ENCODE measurements at places on chromosomes 4 and X.

GRCh38 chrX:128699716-128700285, 647.6 kb upstream of the ACTRT1 start:
- DNase-seq, result no peak

- DNase-seq, result no peak
Measured at GRCh38 chr4:82388405-82388804, 14.6 kb upstream of the HNRNPD start.

- DNase-seq, result no peak
Measured at GRCh38 chrX:114071412-114071811, 512.5 kb upstream of the HTR2C start.

DNA sequence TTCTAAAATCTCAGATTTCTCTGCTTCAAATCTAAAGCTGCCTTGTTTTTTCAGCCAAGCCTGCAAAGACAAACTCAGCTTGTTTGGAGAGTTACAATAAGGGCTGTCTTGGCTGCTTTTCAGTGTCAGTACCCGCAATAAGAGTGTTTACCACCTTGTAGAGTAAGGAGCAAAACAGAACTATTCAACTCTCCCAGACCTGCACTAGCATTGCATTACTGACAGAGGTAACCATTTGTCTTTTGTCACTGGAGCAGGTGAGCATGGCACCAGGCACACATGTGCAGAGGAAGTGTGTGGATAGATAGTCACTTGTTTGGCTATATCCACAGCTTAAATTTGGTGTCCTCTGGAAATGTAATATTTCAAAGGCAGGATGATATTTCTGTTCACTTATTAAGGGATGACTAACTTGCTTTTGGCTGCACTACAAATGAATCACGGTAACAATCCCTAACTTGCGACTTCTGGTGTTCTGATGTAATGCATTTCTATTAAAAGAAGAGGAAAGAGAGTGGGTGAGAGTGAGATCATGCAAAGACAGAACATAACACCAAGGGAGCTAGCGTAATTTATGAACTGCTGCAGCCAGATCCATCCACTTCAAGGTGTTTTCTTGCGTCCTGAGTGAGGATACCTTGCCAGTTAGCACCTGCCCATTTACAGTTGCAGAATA, 38.6 kb downstream of the PTCHD1 start:
- DNase-seq, result no peak

DNA sequence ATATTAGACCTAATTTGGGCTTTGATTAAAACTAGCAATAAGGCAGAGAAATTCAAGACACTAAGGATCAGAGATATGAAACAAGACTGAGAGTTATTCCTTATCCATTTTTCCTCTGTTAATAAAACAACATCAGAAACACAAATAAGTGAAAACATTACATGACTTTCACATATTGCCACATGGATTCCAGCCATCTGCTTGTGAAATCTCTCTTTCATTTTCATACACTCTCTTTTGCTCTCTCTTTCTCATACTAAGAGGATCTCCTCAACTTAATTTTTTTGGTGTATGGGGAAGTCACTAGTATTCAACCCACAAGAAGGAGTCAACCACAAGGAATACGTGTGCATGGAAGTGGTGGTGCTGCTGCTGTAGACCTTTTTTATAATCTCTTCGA, 183.0 kb downstream of the LDB2 start:
- no peak for DNase-seq

DNA sequence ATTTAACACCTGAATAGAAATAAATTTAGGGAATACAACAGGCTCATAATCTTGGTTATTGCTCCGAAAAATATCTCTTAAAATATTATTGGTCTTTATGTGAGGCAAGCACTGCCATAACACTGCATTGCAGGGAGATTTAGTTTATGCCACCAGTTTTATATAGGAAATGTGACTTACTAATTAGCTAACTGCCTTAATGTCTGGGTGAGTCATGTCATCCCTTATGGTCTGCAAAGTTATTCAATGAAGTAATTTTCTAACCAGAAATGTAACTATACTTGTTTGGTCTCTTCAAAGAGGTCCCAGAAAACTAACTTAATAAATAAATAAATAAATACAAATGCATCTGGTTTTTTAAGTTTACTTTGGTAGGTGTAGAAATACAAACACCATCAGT, 597.2 kb downstream of the GALNTL6 start:
- DNase-seq, result no peak

DNA sequence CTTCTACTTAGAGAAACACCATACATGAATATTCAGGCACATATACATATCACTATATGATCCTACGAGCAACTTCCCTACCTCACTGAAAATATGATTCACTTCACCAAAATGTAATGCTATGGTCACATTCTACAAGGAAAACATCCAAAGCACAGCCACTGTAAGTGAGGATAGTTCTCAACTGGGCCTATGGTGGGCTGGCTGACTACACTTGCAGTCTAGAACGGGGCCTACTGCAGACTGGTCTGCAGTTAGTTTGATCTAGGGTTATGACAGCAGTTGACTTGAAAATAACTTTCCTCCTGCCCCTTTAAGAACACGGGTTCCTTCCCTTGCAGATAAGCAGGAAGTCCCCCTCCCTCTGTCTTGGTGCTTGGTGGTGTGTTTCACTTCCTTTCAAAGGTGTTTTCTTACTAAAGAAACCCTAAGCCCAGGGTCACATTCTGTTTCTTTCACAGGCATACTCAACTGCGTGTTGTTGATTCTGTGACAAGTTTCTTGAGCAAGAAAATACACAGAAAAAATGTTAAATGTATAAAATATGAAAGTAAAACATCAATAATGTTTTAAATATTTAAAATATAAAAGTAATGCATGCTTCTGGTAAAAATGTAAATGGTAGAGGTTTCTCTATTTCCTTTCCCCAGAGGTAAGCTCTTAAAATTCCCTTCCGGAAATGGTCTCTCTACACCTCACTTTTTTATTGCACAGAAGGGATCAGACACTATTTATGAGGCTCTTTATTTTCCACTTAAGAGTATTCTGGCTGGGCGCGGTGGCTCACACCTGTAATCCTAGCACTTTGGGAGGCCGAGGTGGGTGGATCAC, 18.0 kb upstream of the TMSB4X start:
- peak; percentile 82 for DNase-seq

DNA sequence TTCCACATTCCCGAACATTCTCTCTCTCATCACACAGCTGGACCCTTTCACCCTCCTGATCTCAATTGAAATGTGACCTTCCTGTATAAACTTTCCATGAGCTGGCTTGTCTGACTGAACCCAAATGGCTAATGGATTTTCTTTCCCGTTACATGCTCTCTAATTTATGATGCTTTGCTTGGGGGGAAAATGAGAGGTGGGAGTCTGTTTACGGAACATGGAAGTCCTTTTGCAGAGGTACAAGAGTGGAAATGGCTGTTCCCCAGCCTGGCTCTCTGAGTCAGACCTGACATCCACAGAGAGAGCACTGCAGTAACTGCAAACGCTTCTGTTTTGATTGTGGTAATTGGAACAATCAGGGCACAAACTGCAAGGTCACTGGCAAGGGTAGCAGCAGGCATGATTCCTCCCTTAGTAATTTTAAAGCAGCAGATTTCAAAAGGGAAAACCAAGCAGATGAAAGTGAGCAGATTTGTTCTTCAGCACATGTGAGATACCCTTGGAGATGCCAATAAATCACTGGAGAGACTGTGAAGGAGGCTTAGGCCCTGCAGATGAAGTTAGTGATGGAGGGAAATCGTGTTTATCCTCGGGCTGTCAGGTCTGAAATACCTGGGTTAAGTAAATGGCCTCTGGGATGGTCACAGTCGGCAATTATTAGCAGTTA, 83.9 kb downstream of the SNCA start:
- no peak for DNase-seq

- DNase-seq, result no peak
Measured at GRCh38 chr4:26120098-26120825, 200.6 kb upstream of the RBPJ start.

GRCh38 chr4:173001571-173001970, 167.0 kb upstream of the GALNT7 start:
- no peak for DNase-seq

Data from CD4-positive, alpha-beta T cell treated with Interleukin-12 subunit alpha and Interleukin-12 subunit beta, for 1 hour (primary cell).